Nucleus accumbens (tissue), 56 donors: ENCODE measurements at places on chromosomes 7 and 10.

DNA sequence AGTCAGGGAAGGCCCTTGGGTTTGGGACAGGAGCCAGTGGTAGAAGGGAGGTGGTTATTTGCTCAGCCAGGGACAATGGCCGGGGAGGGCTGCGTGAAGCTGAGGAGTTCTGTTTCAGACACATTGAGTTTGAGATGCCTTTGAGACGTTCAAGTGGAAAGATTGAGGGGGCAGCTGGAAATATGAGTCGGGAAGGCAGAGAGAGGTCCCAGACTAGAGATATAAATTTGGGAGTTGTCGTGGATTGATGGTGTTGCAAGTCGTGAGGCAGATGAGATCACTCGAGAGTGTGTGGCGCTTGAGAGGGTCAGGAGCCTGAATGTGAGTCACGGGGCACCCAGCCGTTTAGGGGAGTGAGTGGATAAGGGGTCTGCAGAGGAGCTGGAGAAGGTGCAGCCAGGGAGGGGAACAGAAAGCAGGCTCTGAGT is 73.3 kb downstream of the ZMIZ1 start:
- no peak for DNase-seq

GRCh38 chr7:80213814-80214213 is 79.2 kb downstream of the GNAI1 start:
- DNase-seq: no peak

DNA sequence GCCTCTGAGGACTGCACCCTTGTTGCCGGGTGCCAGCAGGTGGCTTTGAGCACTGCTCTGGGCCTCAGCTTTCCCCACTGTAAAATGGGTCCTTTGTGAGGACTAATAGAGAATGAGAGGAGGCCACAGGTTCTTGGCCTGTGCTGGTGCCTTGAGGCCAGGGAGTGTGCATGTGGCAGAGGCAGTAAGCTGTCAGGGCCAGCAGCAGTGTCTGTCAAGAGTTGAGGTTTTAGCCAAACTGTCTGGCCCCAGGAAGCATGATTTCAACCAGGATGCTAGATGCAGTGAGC is 13.5 kb downstream of the NACAD start:
- no peak for DNase-seq

GRCh38 chr10:96238646-96239623 is 32.4 kb downstream of the BLNK start:
- DNase-seq: no peak

DNA sequence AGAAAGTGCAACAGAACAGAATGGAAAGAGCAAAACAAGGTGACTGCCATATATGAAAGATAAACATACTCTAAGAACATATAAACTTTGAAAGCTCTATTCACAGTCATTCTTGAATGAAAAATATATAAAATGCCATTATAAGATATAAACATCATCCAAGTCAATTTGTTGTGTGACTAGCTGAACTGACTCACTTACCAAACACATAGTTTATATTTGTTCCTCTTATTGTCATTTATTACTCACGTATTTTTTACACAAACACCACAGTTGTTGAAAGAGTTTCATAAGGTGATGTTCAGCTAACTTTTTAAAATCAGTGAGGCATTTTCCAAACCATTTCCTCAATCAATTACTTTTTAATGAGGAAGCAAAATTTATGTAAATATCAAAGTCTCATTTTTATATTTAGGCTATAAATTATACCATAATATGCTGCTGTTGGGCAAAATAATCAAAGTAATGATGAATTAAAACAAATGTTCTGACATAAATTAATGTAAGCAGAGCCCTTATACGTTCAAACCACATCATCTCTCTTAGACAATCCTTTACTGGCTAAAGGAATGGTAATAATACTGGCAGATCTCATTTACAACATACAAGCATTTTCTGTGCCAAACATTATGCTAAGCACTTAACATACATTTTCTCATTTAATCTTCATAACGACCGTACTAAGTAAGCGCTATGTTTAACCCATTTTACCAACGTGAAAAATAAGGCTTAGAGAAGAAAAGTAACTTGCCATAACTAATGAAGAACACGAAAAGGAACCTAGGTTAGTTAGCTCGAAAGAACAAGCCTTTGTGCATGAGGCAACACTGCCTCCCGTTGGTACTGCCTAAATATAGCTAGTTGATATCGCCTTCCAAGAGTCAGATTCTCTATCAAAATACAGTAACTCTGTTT is 7.3 kb downstream of the LRRN3 start:
- no peak for DNase-seq

GRCh38 chr7:144534655-144535395 is 131.3 kb upstream of the NOBOX start:
- no peak for DNase-seq

DNA sequence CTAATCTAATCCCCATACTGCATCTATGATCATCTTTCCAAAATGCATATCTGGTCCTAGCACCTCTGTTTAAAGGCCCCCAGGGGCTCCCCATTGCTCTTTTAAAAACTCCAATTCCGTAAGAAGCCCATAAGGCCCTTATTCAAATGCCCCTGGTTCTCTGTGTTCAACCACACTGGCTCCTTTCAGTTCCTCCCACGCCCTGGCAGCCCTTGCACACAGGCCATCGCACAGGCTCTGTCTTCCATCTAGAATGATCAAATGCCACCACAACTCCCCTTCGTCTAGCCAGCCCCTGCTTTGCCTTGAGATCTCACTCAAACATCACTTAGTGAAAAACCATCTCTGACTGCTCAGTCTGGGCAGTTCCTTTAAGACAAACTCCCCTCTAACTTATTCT is 112.9 kb upstream of the LYZL2 start:
- DNase-seq: no peak

- no peak for DNase-seq
These were observed 66.7 kb upstream of the LEP start for GRCh38 chr7:128174386-128174785.
